ENCODE measurements at places on chromosomes 5 and 9.

GRCh38 chr5:31106691-31107090 lies 86.8 kb upstream of the CDH6 start:
- DNase-seq, result no peak

GRCh38 chr5:27191786-27192510 lies 153.6 kb upstream of the CDH9 start:
- no peak for DNase-seq

DNA sequence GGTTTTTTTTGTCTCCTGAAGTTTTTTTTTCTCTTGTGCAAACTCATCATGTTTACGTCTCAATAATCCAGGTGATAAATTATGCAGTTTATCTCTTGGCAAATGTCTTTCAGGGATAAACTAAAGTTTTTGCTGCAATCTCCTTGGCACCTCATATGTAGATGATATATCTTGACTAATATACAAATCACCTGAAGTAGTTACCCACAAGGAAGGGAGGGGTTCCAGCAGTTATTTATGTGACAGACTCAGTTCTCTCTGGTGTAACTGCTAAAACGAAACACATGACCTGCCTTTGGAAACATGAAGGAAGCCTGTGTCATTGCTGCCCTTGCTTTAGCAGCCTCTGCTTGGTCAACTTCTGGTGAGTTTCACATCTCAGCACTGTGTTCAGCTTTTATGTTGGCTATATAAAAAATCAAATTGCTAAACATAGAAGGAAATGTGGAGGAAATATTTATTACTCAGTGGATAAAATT lies 39.3 kb upstream of the KIAA1958 start:
- DNase-seq, result no peak

DNA sequence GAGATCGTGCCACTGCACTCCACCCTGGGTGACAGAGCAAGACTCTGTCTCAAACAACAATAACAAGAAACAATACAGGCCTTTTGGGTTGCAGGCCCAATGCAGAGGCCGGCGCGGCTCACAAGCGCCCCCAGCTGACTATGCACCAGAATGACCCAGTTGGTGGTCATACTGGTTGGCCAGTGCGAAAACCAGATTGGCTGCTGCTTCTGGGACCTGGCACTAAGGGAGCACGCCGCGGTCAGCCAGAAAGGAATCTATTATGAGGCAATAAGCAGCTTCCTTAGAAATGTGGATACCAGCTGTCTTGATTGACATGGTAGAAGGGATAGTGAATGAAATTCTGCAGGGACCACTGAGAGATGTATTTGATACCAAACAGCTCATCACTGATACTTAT lies 35.0 kb downstream of the RANBP17 start:
- no peak for DNase-seq

- DNase-seq, result no peak
Observed at GRCh38 chr9:93216073-93216365, 32.1 kb downstream of the WNK2 start.

DNA sequence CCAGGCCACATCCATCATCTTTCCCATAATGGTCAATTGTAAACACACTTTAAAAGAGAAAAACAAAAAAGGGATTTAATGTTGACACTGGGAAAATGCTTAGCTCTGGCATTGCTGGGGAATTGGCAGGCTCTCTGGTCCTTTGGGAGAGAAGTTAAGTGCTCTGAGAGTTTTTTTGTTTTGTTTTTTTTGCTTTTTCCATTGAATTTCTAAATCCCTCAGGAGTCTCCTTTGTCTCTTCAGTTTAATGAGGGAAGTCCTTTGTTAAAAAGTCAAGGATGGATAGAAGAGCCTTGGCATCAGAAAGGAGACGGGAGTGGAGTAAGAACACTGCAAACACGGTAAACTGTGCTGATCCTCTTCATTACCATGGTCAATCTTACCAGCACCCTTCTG lies 7.1 kb upstream of the HAND1 start:
- DNase-seq, result no peak

GRCh38 chr5:153974131-153974812 lies 64.4 kb downstream of the FAM114A2 start:
- DNase-seq, result peak; percentile 39

DNA sequence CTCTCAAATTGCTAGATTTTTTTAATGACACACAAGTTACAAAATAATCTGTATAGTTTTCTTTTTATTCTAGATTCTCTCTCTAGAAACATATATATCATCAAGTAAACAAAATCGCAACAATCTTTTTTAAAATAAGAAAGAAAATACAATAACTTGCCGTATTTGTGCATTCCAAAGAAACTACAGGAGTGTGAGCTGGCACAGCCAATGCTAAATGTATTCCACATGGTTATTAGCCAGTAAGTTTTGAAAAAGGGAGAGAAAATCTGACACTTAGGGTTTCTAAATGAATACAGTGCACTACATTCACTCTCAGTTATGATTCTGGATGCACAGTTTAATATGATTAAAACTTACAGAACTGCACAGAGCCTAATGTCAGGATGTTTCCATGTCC lies 117.9 kb downstream of the BNC2 start:
- no peak for DNase-seq

DNA sequence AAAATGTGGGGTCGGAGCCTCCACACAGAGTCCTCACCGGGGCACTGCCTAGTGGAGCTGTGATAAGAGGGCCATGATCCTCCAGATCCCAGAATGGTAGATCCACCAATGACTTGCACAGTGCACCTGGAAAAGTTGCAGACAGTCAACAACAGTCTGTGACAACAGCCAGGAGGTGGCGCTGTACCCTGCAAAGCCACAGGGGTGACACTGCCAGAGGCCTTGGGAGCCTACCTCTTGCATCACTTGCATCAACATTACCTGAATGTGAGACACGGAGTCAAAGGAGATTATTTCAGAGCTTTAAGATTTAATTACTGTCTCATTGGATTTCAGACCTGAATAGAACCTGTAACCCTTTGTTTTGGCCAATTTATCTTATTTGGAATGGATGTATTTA lies 614.1 kb upstream of the CDH9 start:
- no peak for DNase-seq

- DNase-seq, result no peak
Observed at GRCh38 chr5:116144991-116145390, 60.2 kb downstream of the COMMD10 start.

GRCh38 chr5:33969572-33970452 lies 14.7 kb downstream of the SLC45A2 start:
- DNase-seq, result peak; percentile 17

DNA sequence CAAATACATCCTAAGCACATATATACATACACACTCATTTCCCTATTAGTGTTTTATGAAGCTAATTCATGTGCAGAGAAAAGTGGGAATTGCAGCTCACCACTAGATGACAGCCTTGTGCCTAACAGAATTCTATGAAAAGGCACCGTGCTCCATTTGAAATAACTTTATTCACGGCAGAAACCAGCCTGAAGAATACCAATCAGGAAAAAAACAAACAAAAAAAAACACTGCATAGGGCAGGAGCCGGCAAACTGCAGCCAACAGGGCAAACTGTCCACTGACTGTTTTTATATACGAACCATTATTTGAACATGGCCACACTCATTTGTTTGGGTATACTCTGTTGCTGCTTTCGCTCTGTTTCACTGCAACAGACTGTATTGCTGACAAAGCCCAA lies 33.6 kb downstream of the ERMP1 start:
- DNase-seq, result peak; percentile 7

- DNase-seq, result no peak
Observed at GRCh38 chr5:67476531-67476930, 279.9 kb upstream of the CD180 start.

GRCh38 chr9:78724896-78725295 lies 428.0 kb downstream of the PSAT1 start:
- DNase-seq, result no peak

DNA sequence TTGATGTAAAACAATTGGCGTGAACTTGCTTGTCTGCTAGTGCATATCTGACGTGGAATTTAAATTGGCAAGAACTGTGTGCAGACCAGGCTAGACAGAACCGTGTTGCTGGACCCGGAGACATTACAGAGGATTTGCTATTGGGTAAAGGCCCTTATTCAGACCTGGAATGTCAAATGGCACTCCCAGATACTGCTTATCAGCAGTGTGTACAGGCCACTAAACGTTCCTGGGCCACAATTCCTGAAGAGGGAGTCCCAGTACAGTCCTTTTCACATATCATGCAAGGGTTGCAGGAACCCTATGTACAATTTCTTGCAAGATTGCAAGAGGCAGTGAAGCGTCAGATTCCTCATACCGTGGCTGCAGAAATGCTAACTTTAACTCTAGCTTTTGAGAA lies 13.5 kb upstream of the MCCC2 start:
- no peak for DNase-seq

GRCh38 chr9:107080130-107080529 lies 202.9 kb upstream of the RAD23B start:
- no peak for DNase-seq

GRCh38 chr9:20084125-20084524 lies 295.3 kb upstream of the SLC24A2 start:
- no peak for DNase-seq

GRCh38 chr5:131974016-131974415 lies 28.6 kb upstream of the MEIKIN start:
- no peak for DNase-seq

DNA sequence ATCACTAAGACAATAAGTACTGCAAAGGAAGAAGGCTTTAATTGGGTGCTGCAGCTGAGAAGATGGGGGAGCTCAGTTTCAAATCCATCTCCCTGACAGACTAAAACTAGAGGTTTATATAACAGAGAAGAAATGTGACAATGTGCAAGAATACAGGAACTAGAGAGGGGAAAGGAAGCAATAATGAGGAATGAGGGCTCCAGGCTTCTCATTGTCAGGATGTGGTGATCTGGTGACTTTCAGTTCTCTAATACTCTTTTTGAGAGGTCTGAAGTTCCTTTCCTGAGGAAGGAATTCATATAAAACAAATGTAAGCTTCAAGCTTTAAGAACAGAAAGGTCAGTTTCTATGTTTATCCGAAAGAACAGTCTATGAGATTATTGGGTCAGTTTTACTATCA lies 42.5 kb upstream of the SPATA31E1 start:
- DNase-seq, result no peak

- no peak for DNase-seq
Observed at GRCh38 chr5:78908173-78909061, 76.7 kb downstream of the ARSB start.

DNA sequence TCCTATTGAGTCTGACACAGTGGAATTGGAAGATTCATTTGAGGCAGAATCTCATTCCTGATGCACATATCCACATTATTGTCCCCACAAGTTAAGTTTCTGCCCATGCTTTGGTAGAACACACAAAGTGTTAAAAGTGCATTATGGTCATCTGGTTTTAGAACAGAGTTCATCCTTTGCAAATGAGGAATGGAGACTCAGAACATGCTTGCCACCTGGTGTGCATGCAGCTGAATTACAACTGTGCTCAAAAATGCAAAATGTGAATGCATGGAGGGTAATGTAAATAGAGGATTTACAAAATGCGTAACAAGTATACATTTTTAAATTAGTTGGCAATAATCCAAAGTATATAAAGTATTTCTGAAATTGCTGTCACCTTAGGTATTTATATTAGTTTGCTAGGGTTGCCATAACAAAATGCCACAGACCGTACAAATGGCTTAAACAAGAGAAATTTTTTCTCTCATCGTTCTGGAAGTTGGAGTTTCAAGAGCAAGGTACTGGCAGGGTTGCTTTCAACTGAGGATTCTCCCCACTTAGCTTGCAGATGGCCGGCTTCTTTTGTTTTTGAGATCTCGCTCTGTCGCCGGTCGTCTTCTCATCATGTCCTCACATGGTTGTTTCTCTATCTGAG lies 671.1 kb downstream of the TAF11L14 start:
- DNase-seq, result no peak

DNA sequence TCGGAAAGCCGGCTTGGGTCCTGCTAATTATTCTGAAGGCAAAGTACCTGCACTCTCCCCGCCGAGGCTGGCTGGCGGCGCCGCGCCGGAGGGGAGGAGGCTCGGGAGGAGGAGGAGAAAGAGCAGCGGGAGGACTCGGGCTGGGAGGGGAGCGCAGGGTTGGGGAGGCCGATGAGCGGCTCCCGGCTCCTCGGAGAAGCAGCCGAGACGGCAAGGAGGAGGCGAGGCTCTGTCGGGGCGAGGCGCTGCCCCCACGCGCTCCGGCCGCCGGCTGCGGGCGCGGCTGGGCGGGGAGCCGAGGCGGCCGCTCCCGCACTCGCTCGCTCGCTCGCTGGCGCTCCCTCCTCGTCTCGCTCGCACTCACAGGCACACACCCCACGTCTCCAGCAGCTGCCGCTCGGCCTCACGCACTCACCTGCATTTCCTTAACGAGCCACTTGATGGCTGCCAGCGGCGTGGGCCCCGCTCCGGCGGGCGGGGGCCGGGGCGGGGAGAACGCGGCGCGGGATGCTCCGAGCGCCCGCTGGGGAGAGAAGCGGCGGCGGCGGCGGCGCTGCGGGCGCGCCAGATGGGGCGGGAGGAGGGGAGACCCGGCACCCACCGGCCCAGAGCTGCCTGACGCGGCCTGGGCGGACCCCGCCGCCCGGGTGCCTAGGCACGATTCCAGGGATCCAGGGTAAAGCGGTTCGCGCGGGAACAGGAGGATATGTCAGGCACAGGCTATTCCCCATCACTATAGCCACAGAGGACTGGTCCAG lies at the start of gene PTPRD:
Gene PTPRD, minus strand, starts transcription at position 362 of the 758 bp plus-strand sequence.
- DNase-seq, result no peak

- DNase-seq, result peak; percentile 42
Observed at GRCh38 chr9:136231478-136232297, 13.9 kb downstream of the QSOX2 start.

- no peak for DNase-seq
Observed at GRCh38 chr5:73233461-73234203, 60.6 kb downstream of the TMEM174 start.

GRCh38 chr9:6938447-6938846 lies 180.7 kb downstream of the KDM4C start:
- DNase-seq, result no peak

GRCh38 chr9:130921300-130921988 lies 17.6 kb downstream of the FIBCD1 start:
- DNase-seq, result no peak

DNA sequence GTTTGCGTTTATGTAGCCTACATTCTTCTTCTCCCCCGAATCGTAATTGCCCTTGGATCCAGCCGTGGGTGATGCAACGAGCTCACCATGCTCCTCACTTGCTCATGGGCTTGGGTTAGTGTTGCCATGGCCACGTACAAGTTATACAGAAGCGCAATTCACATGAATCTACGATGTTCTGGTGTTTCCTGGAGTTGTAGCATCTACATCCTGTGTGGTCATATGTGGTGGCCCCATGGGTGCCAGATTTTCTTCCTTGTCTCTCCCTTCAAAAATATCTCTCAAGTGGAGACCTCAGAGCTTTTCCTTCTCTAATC lies 115.3 kb downstream of the TLE4 start:
- DNase-seq, result peak; percentile 32

DNA sequence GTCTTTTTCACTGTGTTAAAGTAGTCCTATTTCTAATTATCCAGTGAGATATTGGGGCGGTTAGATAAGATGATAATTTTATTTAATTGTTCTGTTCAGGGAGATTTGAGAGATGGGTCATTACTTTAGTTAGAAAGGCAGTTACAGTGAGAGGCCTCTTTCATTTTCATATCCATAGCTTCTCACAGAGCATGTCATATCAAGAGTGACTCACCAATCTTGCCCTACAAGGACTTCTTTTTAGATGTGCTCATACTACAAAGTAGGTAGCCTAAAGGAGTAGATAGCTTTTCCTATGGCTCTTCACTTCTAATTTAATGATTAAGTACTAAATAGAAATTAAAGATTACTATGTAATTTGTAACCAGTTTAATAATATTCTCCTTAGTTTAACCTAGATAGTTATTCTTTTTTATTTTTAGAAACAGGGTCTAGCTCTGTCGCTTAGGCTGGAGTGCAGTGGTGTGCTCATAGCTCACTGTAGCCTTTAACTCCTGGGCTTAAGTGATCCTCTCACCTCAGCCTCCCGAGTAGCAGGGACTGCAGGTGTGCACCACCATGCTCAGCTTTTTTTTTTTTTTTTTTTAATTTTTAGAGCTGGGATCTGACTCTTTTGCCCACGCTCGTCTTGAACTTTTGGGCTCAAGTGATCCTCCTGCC lies 71.0 kb downstream of the FER start:
- no peak for DNase-seq
